Adipocyte (in vitro differentiated cells): ENCODE measurements at places on chromosomes 5 and 9.
A peak's percentile ranks its signal among the peaks of the same experiment; 100 is the strongest.

GRCh38 chr9:134967547-134967930 lies 49.8 kb upstream of the FCN1 start:
- peak; percentile 39 for DNase-seq

GRCh38 chr5:142998316-142999020 lies 228.3 kb downstream of the ARHGAP26 start:
- DNase-seq = no peak

DNA sequence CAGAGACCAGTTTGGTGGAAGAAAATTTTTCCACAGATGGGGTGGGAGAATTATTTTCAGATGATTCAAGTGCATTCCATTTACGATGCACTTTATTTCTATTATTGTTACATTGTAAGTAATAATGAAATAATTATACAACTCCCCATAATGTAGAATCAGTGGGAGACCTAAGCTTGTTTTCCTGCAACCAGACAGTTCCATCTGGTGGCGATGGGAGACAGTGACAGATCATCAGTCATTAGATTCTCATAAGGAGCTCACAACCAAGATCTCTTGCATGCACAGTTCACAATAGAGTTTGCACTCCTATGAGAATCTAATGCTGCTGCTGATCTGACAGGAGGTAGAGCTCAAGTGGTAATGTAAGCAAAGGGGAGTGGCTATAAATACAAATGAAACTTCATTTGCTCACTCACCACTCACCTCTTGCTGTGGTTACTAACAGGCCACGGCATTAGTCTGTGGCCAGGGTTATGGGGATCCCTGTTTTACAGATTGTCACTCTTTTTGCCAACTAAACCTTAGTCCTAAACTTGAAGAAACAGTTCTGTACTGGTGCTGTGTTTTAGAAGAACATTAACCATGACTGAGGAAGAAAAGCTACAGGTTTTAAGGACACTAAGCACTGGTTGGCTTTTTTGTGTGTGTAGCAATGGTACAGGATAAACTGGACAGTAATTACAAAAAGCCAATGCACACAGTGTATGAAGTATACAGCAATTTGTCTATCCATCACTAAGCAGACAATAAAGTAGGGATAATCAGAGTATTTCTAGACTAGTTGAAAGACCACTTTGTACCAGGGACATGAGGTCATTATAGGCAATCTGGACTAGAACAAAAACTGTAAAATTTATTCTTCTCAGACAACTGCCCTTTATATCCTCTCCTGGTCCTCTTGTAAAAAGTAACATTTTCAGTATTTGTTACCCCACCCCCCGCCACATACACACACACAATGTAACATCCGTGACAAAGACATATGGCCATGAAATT lies 9.9 kb downstream of the TMEM232 start:
- no peak for DNase-seq

- no peak for DNase-seq
Measured at GRCh38 chr5:56357426-56357825, 124.3 kb upstream of the ANKRD55 start.

DNA sequence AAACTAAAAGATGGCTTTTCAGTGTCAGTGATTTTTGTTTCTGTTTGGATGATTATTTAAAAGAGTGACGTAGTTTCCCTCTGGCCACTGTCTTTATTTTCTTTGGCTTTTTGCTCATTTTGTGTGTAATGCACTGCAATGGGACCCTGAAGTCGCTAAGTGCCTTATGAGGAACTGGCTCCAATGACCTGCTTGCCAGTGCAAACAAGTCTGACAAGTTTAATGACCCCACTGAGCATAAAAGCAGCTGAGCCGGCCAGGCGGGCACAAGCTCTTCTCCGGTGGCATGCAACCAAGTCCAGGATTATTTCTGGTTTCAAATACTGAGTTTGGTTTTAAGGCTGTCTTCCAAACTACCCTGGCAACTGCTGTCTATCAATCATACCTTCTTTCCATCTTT lies 15.6 kb upstream of the GNA14 start:
- DNase-seq = no peak

DNA sequence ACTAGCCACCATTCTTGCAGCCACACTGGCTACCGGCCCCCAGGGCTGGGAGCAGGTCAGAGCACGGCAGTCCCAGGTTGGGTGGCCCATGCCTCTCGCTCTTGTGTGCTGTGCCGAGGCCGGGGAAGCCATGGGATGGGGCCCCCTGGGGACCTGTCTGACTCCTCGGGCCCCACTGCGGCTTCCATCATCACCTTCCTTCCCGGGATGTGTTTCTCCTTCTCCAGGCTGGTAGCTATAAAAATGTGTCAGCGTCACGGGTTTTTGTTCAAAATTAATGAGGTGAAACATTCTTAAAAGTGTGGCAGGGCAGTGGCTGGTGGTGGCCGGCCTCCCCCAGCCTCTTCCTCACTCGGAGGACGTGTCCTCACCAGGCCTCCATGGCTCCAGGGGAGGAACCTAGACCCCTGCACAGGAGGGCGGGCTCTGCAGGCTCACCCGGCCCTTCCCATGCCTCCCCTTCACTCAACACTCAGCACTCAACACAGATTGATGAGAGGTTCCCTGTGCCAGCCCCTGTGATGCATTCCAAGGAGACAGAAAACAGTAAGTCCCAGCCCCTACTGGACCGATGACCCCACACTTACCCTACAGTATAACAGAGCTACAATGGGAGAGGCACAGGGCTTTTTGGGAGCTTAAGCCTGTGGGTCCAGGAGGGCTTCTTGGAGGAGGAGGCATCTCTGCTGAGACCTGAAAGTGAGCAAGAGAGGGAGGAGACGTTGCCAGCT lies 43.2 kb downstream of the PTGES start:
- no peak for DNase-seq

- no peak for DNase-seq
Measured at GRCh38 chr9:128689293-128689774, 312 bp downstream of the SET start.

- DNase-seq = peak; percentile 69
Measured at GRCh38 chr5:65100911-65101631, 332.3 kb downstream of the CWC27 start.

DNA sequence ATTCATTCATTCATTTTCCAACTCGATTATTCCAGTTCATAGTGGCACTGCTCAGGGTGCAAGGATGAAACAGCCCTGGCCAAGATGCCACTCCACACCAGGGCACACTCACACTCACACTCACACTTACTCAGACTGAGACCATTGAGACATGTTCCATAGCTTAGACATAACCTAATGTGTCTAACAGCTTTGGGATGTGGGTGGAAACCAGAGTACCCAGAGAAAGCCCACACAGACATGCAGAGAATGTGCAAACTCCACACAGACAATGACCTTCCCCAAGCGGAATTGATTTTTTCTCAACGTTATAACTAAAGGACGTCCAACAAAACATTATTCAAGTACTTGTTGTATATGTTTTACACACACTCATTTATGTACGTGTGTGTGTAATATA lies 1363.5 kb downstream of the EFNA5 start:
- DNase-seq = no peak

GRCh38 chr9:136604823-136605525 lies 57.7 kb upstream of the EGFL7 start:
- DNase-seq = no peak

GRCh38 chr5:21817668-21818369 lies 1035.3 kb downstream of the CDH12 start:
- peak; percentile 65 for DNase-seq

DNA sequence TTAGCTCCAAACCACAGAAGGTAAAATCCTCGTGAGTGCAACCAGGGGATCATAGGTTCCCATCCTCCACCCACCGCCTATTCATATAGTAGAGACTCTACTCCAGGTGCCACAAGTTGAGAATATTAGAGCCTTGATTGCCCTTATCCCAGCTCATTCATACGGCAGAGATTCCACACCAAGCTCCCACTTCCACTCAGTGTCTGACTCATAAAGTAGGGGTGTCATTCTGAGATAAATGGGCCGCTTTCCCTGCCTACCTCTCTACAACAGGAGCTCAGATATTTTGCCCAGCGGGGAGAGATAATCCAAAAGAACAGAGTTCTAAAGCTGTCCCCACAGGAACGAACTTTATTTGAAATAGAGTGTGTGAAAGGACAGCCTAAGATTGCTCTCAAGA lies 9.4 kb downstream of the SLC22A4 start:
- no peak for DNase-seq

GRCh38 chr5:143063175-143063970 lies 293.2 kb downstream of the ARHGAP26 start:
- no peak for DNase-seq

DNA sequence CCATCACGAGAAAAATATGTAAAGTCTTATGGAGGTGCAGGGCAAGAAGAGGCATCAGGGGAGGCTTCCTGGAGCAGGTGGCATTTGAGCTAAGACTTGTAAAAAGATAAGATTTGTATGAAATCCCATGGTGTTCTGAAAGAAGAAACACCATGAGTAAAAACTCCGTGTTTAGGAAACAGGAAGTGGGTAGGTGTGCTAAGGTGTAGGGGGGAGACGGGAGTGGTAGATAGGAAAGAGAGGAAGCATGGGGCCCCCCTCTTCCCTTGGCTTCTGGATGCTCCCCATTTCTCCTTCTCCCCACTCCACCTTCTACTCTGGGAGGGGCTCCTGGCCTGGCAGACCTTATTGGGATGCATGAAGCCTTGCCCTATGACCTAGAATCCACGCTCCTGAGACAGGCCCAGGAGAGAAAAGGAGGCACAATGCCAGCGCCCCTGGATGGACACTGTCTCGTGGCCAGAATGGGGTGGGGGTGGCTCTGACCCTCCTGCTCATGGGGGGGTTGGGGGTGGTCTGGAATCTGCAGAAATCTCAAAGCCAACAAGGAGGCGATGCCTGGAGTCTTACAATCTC lies 103.6 kb downstream of the GTF3C4 start:
- no peak for DNase-seq
